ENCODE measurements at places on chromosomes 13 and 19.
A peak's percentile ranks its signal among the peaks of the same experiment; 100 is the strongest.

- no peak for DNase-seq
Measured at GRCh38 chr19:48755084-48755641, at the start of gene FGF21. FGF21 (plus strand) TSS chr19:48755524; CDS start chr19:48756237, 713 bp downstream.

GRCh38 chr19:10742476-10742875 lies 24.6 kb downstream of the DNM2 start:
- DNase-seq = no peak

- DNase-seq = no peak
Measured at GRCh38 chr13:37175996-37176395, 70.5 kb upstream of the CSNK1A1L start.

- DNase-seq = no peak
Measured at GRCh38 chr19:916645-917322, 349 bp upstream of the KISS1R start.

GRCh38 chr19:16071072-16071691 lies 5.1 kb upstream of the TPM4 start:
- no peak for DNase-seq

DNA sequence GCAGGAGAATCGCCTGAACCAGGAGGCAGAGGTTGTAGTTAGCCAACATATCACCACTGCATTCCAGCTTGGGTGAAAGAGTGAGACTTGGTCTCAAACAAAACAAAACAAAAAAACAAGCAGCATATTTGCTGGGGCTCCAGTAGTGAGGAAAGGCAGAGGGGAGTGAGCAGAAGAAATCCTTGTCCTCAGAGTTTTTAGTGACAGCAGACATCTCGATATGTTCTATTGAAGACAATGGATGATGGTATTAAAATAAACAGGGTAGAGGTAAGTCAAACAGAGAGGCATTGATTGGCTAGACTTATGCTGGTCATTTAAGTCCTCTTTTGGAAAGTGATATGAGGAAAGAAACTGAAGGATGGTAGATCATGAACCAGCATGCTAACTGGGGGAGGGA lies 19.0 kb downstream of the NLRP7 start:
- DNase-seq = no peak

GRCh38 chr19:33697766-33698165 lies 76.0 kb downstream of the CHST8 start:
- DNase-seq = no peak

- no peak for DNase-seq
Measured at GRCh38 chr19:55485439-55486011, 537 bp downstream of the NAT14 start.

GRCh38 chr19:372306-372890 lies 27.8 kb upstream of the MIER2 start:
- no peak for DNase-seq

GRCh38 chr13:29006359-29006850 lies 186.3 kb downstream of the MTUS2 start:
- DNase-seq = no peak

DNA sequence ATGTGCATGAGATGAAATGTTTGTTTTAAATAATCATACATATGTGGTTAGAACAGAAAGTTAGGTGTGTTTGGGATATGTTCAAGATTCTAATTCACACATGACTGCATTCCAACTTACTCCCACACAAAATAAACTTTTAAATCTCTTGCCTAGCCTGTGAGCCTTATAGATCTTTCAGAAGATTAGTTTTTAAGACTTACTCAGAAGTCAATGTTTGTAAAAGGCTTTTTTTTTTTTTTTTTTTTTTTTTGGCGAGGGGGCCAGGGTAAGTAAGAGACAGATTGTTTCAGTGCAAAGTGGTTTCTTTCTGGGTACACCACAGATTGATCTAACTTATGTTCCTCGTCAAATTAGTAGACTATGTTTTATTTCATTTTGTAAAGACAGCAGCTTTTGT lies 39.1 kb downstream of the GPR180 start:
- no peak for DNase-seq

DNA sequence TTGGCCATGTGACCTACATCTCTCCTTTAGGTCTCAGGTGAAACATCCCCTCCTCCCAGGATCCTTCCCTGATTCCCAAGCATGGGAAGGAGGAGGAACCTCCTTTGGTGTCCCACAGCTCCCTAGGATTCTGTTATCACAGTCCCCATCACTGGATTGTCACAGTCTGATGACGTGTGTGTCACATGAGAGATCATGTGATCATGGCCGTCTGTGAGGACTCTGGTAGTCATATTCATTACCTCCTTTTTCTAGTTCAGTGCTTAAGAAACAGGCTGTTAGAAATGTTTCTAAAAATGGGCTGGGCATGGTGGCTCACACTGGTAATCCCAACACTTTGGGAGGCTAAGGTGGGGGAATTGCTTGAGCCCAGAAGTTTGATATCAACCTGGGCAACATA lies 3.0 kb downstream of the DHX34 start:
- DNase-seq = no peak

DNA sequence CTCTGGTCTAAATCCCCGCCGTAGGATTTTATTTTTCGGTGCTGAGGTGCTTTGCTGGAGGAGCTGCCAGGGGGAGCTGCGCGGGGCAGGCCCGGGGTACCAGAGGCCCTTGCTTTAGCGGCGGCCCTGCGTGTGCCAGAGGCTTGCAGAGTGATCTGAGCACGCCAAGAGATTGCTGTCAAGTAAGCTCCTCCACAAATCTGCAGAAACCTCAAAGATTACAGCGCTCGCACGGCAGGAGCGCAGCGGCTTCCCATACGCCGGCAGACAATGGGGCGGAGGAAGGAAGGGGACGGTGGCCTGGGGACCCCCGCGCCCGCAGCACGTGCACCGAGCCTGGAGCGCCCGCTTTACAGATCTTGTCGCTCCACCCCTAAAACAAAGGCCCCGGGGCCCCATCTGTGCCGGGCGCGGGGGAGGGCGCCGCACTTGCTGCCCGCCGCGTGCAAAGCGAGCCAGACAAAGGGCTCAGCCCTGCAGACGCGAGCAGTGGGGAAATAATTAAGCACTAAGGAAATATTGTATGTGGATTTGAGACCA lies 9.1 kb upstream of the C19orf12 start:
- no peak for DNase-seq

GRCh38 chr19:23527797-23528196 lies 132.5 kb upstream of the ZNF91 start:
- no peak for DNase-seq

GRCh38 chr13:110758195-110758805 lies 44.8 kb downstream of the ING1 start:
- DNase-seq = no peak

DNA sequence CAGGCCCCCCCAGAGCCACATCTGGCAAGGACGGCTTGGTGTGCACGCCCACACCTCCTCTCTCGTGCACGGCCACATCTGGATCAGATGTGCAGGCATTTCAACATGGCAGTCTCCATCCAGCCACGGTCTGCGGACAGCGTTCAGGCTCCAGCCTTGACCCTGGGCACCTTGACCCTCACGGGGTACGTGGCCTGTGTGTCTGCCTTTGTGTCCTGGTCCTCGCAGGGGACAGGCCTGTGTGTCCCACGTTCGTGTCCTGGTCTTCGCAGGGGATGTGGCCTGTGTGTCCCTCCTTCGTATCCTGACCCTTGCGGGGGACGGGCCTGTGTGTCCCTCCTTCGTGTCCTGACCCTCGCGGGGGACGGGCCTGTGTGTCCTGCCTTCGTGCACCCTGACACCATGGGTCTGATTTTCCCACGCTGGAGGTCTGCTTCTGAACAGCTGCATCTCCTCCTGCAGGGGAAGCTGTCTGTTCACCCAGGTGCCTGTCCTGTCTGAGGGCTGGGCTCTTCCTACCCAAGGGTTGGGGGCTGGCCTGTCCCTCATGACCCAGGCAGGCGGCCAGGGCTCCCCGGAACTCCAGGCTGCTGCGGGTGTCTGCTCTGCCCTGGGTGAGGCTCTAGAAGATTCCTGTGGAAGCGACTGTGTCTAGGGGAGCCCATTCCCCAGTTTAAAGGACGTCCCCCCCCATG lies 25.3 kb downstream of the RASA3 start:
- DNase-seq = no peak

GRCh38 chr19:35790981-35791813 lies 15.8 kb downstream of the ARHGAP33 start:
- DNase-seq = no peak

GRCh38 chr19:3849092-3849491 lies 19.7 kb downstream of the ZFR2 start:
- DNase-seq = peak; percentile 12

DNA sequence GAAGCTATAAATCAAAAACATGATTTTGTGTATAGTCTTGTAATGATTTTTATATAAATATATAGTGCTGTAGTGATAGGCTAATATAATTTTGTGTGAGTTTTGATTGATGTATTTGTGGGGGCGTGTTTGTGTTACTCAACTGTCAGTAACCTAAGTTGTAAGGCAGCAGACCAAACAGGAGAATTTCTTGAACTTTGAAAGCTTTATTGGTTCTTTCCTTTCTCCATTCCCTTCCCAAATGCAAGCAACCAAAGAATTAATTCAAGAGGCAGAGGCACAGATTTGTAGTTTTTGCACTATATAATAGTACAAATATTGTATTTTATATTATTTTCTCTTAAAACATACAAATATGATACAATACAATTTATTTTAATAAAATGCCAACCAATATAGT lies 109.6 kb downstream of the FLT1 start:
- DNase-seq = no peak

DNA sequence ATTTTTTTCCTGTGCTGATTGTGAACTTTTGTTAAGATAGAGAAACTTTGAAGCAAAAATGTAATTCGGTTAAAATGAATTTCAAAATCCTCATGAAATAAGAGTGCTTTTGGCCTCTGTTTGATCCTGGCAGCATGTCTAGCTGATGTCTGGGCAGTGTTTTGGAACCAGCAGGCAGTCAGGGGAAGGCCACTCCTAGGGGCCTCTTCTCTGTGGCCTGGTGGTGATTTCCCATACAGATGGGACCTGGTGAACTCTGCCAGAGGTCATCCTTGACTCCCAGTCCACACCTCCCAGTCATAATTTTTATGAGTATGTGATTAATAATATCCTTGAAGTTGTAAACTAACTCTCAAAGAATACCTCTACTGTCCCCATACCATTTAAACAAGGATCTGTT lies 226.6 kb downstream of the PCCA start:
- no peak for DNase-seq

DNA sequence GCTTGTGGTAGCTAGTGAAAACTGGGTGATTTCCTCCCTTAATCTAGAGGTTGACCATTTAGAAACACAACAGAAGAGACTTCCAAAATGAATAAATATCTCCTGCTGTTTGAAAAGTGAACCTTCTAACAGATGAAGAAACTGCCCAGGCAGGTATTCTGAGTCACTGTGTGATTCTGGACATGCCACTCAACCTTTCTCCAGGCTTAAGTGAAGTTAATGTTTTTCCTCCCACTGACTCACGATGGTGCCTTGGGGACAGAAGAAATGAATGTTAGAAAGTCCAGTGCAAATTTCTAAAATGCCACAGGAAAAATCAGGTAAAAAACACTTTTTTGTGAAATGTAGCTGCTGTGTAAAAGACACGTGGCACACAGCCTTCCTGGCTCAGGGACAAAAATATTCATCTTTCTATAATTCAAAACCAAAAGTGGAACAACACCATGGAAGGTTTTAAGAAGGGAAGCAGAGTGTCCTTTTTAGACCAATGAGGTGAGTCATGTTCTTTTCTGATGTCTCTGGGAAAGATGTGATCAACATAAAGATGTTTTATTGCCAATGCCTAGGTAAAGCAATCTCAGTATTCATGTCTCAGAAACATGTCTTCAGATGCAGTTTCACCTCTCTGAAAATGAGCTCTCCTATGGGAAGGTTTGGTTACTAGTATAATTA lies 9.1 kb downstream of the UBE2L5 start:
- no peak for DNase-seq

GRCh38 chr19:35774274-35775045 lies 904 bp upstream of the ARHGAP33 start:
- DNase-seq = no peak

DNA sequence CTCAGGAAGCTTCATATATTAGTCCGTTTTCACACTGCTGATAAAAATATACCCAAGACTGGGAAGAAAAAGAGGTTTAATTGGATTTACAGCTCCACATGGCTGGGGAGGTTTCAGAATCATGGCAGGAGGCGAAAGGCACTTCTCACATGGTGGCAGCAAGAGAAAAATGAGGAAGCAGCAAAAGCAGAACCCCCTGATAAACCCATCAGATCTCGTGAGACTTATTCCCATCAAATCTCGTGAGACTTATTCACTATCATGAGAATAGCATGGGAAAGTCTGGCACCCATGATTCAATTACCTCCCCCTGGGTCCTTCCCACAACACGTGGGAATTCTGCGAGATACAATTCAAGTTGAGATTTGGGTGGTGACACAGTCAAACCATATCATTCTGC lies 23.1 kb downstream of the FLT3 start:
- no peak for DNase-seq

- no peak for DNase-seq
Measured at GRCh38 chr19:47675271-47675670, 38.0 kb upstream of the EHD2 start.

DNA sequence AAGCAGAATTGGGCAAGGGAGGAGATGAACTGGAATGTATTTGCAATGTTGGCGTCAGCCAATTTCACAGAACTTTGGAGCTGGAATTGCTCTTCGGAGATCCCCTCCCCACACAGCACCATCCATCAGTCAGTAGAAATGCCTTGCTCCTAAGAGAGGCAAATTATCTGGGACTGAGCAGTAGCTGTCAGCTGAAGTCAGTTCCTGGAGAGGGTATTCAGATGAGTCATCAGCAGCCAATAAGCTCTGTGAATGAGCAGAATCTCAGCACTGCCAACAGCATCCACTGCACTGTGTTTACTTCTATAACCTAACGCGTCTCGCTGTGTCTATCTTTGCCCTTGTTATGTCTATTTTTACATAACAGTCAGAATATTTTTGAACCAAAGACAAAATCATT lies 213.7 kb downstream of the SLITRK5 start:
- DNase-seq = no peak

DNA sequence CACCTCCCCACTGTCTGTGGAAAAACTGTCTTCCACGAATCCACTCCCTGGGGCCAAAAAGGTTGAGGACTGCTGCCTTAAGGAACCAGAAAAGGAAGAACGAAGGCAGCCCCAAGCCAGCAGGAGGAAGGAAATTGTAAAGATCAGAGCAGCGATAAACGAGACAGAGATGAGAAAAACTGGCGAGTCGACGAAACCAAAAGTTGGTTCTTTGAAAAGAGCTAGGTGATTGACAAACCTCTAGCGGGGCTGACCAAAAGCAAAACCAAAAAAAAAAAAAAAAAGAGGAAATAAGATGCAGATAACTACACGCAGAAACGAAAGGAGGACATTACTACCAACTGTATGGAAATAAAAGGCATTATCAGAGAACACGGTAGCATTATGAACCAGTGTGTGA lies 76.9 kb downstream of the GADD45B start:
- DNase-seq = peak; percentile 13

DNA sequence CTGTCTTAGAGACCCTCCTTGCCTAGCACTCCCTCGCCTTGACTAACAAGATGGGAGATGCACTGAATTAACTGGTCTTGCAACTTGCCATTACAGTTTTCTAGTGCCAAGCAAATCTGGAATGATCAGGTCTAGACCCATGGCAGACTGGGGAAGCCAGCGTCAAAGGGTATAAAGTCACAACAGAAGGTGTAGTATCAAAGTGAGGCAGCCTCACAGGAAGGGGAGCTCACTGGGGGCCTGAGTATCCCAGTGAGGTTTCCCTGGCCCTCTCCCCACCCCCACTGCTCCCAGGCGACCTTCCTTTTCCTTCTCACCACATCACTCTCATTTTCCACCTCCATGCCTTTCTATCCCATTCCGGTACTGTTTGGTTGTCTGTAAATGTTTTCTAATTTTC lies 83.5 kb upstream of the DOCK9 start:
- no peak for DNase-seq

GRCh38 chr19:17676295-17676694 lies 11.9 kb downstream of the UNC13A start:
- no peak for DNase-seq
